ENCODE measurements at places on chromosomes 12 and 14.
A peak's percentile ranks its signal among the peaks of the same experiment; 100 is the strongest.

GRCh38 chr12:104220931-104221330, 5.4 kb downstream of the TXNRD1 start:
- DNase-seq: no peak

- no peak for DNase-seq
Observed at GRCh38 chr12:39592295-39592694, 27.3 kb downstream of the ABCD2 start.

- no peak for DNase-seq
Observed at GRCh38 chr12:92471551-92471950, 231.2 kb upstream of the PLEKHG7 start.

- no peak for DNase-seq
Observed at GRCh38 chr14:88422919-88423650, 37.6 kb downstream of the SPATA7 start.

DNA sequence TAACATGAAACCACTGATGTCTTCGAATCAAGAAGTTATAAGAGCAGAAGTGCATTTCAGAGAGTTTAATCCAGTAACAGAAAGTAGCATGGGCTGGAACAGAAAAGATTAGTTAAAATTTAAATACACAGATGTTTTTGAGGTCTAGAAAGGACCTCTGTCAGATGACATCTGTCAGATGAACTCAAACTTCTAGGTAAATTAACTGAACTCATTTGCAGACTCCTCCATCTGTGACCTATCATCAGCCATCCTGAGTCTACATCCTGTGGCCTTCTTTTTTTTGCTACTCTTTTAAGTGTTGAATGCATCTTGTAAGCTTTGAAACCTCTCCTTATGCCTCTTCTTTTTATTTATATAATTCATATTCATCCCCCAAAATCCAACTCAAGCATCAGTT, 53.3 kb downstream of the C2CD5 start:
- no peak for DNase-seq

DNA sequence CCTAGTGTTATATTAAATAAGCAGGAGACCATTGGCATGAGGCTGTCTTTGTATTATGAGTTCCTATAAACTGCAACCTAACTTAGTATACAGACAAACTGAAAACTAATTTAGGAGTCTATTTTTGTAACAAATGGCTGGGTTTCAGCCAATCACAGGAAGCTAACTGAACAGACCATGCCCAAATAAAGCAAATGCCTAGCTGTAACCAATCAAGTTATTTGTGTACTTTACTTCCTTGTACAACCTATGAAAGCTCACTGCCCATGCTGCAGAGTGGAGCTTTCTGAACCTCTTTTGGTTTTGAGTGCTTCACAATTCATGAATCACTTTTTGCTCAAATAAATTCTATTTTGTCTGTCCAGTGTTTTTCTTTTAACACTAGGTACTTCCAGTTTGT, 41.6 kb downstream of the GUCY2C start:
- no peak for DNase-seq

DNA sequence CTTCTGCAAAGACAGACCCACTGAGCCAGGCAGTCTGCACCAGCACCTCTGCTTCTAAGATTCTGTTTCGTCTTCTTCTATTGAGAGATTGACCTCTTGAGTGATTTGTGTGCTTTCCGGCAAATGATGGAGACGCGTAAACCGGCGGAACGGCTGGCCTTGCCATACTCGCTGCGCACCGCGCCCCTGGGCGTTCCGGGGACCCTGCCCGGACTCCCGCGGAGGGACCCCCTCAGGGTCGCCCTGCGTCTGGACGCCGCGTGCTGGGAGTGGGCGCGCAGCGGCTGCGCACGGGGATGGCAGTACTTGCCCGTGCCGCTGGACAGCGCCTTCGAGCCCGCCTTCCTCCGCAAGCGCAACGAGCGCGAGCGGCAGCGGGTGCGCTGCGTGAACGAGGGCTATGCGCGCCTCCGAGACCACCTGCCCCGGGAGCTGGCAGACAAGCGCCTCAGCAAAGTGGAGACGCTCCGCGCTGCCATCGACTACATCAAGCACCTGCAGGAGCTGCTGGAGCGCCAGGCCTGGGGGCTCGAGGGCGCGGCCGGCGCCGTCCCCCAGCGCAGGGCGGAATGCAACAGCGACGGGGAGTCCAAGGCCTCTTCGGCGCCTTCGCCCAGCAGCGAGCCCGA, 703 bp downstream of the ASCL4 start:
- no peak for DNase-seq

- DNase-seq: no peak
Observed at GRCh38 chr12:92612611-92613010, 90.2 kb upstream of the PLEKHG7 start.

DNA sequence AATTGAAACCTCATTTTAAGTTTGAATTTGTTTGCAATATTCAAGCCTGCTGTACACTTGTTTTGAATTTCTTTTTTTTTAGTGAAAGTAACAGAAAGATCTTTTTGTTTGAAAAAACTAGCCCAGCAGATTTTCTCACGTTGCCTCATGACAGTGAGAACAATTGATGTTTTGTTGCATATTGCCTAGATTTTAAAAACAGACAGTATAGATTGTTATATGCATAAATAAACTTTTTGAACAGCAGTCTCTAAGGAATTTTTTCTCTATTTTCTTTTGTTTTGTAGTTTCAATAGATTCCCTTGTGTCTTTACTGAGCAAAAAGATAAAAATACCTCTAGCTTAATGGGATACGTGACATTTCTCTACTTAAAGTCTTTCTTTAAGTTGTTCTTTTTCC, 15.4 kb downstream of the OR6C6 start:
- no peak for DNase-seq

DNA sequence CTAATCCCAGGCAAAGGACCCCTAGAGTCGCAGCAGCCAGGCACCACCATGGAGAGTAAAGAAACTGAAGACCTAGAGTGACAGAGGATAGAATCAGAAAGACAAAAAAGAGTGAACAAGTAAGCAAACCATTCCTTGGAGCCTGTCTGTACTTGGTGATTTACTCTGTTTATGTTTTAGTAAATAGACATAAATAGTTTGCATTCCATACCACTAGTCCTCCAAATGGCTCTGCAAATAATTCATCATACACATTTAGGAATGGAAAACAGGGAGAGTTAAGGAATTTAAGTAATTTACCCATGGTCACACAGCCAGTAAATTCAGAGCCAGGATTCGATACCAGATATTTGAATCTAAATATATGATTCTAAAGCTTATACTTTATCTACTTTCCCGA, 2.8 kb downstream of the OLR1 start:
- DNase-seq: no peak

- DNase-seq: no peak
Observed at GRCh38 chr12:115002434-115002833, 318.5 kb upstream of the TBX3 start.

GRCh38 chr14:94646066-94646465, 33.9 kb downstream of the SERPINA3 start:
- DNase-seq: no peak

DNA sequence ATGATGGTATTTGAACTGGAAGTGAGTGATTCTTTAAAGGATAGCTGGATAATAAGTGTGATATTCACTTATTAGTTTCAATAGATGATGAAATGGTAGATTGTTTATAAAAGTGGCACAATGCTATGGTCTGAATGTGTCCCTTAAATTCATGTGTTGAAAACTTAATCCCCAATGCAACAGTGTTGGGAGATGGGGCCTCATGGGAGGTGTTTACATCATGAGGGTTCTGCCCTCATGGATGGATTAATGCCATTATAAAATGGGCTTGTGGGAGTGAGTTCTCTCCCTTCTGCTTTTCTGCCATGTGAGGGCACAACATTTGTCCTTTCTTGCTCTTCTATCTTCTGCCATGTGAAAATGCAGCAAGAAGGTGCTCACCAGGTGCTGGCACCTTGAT, 134.0 kb downstream of the SLC38A1 start:
- DNase-seq: no peak

- DNase-seq: no peak
Observed at GRCh38 chr12:50287271-50287670, 4.0 kb upstream of the LIMA1 start.

DNA sequence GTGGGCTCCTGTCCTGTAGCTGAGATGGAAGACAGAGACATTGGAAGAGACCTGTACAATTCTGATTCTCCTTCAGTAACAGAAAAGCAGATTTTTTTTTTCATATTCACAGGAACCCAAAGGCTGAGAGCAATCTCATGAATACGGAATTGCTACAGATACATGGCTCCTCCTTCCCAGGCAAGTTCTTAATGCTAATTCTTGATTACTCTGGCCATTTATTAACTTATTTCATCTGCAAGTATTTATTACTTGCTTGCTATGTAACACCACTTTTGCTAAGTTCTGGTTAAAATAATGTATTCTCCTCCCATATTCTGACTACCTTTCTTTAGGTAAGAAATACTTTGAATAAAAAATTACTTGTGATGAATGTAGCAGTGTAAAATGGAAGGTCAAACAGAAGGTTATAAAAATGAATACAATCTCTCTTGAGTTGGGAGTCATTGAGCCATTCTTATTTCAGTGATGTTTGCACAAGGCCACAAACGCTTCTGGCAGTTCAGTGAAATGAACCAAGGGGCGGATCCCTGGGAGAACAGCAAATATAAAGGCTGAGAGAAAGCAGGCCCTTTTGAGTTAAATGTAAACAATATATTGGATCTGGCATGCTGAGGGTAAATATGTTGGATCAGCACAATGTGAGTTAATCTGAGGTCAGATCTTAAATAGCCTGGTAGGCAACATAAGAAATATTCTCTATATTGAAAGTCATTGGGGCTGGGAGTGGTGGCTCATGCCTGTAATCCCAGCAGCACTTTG, 37.6 kb downstream of the MUCL1 start:
- DNase-seq: no peak

DNA sequence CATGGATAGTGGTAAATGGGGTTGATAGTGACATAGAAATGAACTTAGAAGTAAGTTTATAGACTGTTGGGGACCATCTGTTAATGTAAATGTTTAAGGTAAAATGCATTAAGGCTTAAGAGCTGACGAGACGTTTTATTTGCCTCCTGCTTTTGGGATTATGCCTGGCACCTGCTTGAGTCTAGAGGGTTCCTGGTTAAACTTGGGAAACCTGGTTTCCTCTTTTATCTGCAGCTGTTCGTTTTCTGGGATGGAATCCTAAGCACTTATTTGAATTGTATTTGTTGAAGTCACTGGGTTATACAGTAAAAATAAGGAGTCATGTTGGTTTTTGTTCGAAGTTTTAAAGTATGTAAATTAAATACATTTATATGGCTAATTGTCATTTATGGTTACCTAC, 914.7 kb downstream of the NRXN3 start:
- DNase-seq: no peak

- DNase-seq: peak; percentile 94
Observed at GRCh38 chr12:118052324-118053070, 8.5 kb downstream of the WSB2 start.

DNA sequence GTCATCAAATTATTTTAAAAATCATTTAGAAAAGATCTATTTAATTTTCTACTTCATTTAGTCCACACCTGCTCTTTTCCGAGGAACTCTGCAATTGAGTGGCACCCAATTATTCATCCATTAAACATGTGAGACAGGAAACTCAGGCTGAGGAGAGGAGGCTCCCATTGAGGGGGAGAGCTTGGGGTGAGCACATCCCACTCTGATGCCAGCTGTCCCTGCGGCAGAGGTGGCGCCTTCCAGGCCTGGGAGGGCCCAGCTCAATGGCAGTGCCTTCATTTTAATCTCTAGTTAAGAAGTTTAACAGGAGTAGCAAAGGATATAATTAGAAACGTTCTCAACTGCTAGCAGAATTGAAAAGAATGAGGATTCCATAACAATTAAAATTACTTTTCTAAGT, 92.0 kb downstream of the ITPR2 start:
- DNase-seq: no peak

DNA sequence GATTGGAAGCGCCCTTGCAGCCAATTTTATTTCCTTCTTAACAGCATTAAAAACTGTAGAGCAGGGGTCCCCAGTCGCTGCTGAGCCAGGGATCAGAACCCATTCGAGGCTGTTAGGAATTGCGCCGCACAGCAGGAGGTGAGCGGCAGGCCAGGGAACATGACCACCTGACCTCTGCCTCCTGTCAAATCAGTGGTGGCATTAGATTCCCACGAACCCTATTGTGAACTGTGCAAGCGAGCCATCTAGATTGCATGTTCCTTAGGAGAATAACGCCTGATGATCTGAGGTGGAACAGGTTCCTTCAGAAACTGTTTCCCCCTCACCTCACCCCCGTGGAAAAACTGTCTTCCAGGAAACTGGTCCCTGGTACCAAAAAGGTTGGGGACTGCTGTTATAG, 107.4 kb downstream of the DNAI7 start:
- DNase-seq: no peak

DNA sequence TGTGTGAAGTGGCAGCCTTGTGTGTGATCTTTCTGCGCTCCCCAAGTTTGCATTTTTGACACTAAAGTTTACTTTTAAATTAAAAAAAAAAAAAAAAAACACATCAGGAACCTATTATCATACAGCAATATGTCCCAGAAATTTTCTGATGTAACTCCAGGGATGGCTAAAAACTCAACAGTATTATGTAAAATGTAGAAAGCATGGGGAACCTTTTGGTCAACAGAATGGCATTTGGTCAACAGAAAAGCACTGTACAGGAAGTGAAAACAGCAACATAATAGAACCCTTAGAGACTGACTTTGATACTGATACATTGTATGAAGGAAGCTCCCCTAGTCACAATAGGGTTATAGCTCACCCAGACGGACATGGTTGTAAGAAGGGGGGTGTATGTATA, 224.3 kb downstream of the ITPR2 start:
- DNase-seq: no peak

DNA sequence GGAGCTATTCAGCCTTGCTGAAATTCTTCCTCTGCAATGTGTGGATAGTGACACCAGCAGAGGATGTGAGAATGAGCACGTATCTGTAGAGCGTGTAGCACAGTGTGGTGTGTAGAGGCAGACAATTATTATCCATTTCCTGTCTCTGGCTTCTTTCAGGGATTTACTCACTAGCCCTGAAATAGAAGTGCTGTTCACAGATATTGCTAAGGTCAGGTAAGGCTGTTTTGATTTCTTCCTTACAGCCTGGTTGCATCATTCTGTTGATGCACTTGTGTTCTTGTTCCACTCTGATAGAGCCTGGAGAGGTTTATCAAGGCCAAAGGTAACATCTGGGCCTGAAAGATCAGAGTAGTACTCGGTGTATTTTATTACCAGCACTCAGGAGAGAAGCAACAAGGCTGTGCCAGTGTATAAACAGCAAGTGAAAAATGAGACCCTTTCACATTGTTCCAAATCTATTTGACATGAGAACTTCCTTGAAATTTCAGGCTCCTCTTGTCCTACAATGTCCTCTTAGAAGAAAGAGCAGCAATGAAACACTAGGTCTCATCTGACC, 16.7 kb downstream of the ARG2 start:
- no peak for DNase-seq

GRCh38 chr12:43292699-43293098, 259.3 kb downstream of the ADAMTS20 start:
- DNase-seq: no peak

- no peak for DNase-seq
Observed at GRCh38 chr14:69666690-69667211, 55.4 kb downstream of the SUSD6 start.

DNA sequence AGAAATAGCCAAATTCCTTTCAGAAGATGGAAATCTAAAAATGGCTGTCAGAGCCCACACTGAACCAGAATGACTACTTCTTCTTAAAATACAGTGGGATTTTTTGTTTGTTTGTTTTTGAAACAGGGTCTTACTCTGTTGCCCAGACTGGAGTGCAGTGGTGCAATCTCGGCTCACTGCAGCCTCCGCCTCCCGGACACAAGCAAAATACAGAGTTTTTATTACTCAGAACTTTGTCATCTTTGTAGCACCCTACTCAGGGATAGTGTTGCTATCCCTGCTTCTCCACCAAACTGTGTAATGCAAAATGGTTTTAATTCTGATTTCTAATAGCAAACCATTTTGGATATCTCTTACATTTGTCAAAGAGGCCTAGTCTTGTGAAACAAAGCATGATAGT, 16.4 kb downstream of the ZNF410 start:
- DNase-seq: no peak

GRCh38 chr12:107748472-107748871, 12.5 kb downstream of the PRDM4 start:
- DNase-seq: peak; percentile 74

All from SW 1271 (cell line).